ENCODE measurements at places on chromosomes 1 and 21. TPM values are rescaled to one million over a fixed set of nuclear protein-coding genes. Genes with fewer than 3 reads are reported as not detected.

The RHCE gene
- total RNA-seq = not detected

GRCh38 chr1:1910651-1911331, 4.3 kb upstream of the CALML6 start:
- DNase-seq = no peak

DNA sequence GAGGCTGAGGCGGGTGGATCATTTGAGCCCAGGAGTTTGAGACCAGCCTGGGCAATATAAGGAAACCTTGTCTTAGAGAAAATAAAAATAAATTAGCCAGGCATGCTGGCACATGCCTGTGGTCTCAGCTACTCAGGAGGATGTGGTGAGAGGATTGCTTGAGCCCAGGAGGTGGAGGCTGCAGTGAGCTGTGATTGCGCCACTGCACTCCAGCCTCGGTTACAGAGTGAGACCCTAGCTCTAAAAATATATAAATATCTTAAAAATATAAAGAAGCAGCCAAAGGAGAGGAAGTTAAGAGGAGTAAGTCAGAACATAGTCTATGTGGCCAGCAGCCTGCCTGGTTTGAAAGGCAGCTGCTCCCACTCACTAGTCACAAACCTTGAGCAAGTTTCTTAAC, 4.5 kb upstream of the IL10RB start:
- no peak for DNase-seq

GRCh38 chr1:150836129-150836773, 28.2 kb upstream of the CTSK start:
- DNase-seq = peak; percentile 57

- DNase-seq = no peak
Measured at GRCh38 chr1:222600281-222600680, 10.5 kb upstream of the TAF1A start.

GRCh38 chr1:98005326-98006010, 84.6 kb upstream of the DPYD start:
- no peak for DNase-seq

The C4BPA gene
- total RNA-seq = 1.1 TPM

The CDCA8 gene
- total RNA-seq = 17.1 TPM

The AJAP1 gene
- total RNA-seq = not detected

DNA sequence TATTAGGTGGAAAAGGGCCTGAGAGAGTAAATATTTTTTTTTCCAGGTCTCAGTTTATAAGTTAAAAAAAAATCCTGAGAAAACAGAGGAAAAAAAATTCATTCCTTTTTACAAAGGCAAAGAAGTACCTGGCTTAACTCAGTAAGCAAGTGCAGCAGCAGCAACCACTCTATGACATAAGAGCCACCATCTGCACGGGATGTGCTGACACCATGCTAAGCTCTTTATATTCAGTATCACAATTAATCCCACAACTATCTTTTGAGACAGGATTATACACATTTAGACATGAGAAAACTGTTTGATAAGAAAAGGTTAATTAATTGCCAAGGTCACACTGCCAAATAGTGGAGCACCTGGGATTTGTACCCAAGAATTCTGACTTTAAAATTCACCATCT, 13.4 kb upstream of the DPT start:
- no peak for DNase-seq

DNA sequence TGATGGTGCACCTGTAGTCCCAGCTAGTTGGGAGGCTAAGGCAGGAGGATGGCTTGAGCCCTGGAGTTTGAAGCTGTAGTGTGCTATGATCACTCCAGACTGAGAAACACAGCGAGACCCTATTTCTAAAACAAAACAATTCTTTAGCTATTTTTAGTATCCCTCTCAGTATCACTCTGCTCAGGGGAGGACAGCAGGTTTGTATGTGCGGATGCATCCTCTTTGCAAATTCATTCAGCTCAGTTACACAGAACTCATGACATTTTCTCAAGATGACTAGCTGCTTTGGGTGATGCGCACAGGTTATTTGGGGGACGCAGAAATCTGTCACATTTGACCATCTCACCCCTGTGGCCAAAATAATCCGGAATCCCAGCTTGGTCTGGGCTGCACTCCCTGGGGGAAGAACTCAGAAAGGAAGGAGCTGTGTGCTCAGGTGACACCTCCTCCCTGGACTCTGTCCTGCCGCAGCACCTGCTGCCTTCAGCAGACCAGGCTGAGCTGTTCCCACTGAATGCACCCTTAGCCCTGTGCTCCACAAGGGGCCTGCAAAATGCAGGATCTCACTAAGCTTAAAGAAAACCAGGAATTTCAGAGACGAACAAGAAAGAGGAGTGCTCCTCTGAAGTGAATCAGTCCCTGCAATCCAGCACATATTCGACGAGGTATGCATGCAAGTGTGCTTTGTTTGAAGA, 89.5 kb upstream of the PGBD5 start:
- DNase-seq = no peak

DNA sequence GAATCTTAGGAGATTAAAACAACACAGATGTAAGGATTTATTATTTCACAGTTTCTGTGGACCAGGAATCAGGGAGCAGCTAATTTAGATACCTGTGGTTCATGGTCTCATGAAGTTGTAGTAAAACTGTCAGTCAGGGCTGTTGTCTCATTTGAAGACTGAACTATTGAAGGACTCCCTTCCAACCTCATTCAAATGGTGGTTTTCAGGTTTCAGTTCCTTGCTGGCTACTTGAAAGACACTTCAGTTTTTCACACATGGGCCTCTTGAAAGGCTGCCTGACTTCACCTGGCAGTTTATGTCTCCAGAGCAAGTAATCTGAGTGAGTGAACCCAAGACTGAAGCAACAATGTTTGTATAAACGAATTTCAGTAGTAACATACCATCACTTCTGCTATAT, 915.9 kb downstream of the PLA2G4A start:
- DNase-seq = no peak

The CYP4A11 gene
- total RNA-seq = not detected

- peak; percentile 68 for DNase-seq
Measured at GRCh38 chr1:154327466-154328317, 2.4 kb downstream of the ATP8B2 start.

DNA sequence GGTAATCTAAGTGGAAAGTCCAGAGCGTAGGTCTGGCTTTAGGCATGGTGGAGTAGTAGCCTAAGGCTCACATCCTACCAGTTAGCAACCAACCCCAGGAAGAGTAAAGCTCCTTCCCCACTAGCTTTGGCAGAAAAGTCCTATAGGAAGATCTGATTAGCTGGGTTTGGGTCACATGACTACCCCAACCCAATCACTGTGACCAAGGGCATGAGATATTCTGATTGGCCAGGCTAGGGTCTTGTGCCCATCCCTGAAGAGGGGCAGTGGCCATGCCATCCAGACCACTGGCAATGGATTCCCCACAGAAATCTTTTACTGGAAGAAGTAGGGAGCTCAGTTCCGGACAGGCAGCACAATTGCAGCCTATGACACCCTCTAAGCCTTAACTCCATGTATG, 58.6 kb upstream of the CD34 start:
- DNase-seq = no peak

- DNase-seq = no peak
Measured at GRCh38 chr1:27445177-27445936, 44.6 kb downstream of the WASF2 start.

The UBL4B gene
- not detected for total RNA-seq

The CAMK1G gene
- total RNA-seq = not detected

DNA sequence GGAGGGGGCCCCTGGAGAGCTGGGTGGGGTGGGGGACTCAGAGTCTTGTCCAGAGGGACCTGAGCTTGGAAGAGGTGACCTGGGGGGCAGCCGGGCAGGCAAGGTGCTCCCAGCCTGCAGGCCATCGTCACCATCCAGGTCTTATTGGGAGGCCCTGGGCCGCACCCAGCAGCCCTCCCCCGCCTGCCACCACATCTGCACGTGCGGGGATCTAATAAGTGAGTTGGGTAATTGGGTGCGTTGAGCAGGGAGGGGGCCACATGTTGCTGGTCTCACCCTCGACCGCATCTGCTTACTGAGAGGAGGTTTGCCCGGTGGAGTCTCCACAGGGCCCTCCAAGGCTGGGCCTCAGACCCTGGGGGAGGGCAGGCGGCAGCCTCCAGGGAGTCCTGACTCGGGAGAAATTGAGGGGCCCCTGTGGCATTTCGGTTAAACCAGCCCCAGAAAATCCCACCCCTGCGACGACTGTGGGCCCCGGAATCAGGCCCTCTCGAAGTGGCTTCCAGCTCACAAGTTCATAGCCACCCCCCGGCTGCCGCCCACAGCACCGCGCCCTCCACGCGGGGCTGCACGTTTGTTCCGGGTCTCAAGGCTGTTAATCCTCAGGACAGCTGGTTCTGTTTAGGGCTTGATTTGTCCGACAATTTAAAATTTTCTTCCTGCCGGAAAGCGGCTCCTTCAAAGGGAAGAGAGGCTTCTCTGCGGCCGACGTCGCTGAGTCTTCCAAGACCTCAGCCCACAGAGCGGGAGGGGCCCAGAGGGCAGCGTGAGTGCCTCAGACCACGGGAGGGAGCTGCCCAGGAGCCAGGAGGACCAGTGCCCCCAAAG, 14.7 kb upstream of the COL6A2 start:
- no peak for DNase-seq

DNA sequence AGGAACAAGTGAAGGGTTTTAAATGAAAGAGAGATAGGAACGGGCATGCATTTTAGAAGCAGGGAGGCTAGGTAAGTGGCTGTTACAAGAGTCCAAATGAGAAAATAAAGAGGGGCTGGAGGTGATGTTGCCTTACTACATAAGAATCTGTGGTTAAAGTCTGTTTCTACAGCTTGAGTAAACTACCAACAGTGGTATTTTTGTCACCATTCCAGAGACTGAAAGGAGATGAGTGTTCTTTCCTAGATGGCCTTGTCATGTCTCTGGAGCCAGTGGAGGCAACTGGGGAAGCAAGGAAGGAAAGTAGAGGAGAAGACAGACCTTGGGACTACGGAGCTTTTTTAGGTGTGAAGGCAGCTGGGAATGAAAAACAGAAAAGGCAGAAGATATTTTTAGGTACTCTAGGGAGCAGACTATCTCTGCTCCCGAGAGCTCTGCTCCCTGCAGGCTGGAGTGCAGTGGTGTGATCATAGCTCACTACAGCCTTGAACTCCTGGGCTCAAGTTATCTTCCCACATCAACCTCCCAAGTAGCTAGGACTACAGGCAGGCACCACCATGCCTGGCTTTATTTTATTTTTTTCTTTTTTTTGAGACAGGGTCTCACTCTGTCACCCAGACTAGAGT, 12.2 kb downstream of the HDAC1 start:
- DNase-seq = no peak

The RNU1-3 gene
- total RNA-seq = under 0.01 TPM
